ENCODE measurements at places on chromosomes 5 and 9.

DNA sequence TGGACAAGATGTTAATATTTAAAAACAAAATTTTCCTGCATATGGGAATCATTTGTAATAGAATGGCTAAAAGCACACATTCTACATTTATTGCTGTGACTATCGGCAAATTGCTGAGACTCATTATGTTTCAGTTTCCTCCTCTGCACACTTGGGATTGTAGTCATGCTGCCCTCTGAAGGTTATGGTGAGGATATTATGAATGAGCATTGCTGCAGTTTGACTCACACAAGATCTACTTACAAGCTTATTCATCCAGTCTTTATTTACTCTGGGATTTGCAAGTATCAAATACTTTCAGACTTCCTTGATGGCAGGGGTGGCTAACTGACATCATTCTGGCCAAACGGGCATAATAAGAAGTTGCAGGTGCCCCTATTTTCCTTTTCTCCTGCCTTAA is 9.5 kb upstream of the NFIL3 start:
- DNase-seq, result no peak

GRCh38 chr9:92725766-92726165 is 38.9 kb downstream of the BICD2 start:
- DNase-seq, result no peak

DNA sequence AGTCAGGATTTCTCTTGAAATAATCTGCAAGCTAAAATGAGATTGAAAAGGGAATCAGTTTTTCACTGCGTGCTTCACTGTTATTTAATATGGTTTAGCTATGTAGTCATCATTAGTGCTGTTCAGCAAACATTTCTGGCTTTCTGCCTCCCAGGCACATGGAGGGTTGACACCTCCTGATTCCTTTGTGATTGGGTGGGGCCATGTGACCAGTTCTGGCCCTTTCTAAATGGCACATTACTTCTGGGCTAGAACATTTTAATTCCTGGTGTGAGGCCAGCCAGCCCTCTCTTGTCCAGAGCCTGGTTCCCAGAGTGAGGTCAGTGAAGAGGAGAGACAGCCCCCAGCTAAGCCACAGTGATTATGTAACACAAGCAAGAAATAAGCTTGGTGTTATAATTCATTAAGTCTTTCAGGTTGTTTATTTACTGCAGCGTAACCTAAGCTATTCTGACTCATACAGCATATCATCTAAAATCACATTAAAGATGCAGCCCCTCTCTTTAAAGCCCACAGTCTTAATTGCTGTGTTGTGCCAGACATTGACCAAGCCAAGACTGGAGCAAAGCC is 17.4 kb upstream of the ARSI start:
- no peak for DNase-seq

- no peak for DNase-seq
These were observed 6.5 kb downstream of the LRRC26 start for GRCh38 chr9:137163365-137163715.

DNA sequence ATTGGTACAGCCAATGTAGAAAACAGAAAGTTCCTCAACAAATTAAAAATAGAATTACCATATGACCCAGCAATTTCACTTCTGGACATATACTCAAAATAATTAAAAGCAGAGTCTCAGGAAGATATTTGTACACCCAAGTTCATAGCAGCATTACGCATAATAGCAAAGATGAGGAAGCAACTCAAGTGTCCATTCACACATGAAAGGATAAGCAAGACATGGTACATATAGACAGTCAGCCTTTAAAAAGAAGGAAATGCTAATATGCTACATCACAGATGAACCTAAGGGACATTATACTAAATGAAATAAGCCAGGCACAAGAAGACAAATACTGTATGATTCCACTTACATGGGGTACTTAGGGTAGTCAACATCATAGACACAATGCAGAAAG is 76.7 kb downstream of the ANXA2R start:
- no peak for DNase-seq

- no peak for DNase-seq
These were observed 35.0 kb downstream of the SNCAIP start for GRCh38 chr5:122346897-122347581.

- no peak for DNase-seq
These were observed 29.4 kb upstream of the ATP6V1G1 start for GRCh38 chr9:114558027-114558675.

- no peak for DNase-seq
These were observed 559.8 kb upstream of the TYRP1 start for GRCh38 chr9:12133416-12133815.

GRCh38 chr9:103037508-103038477 is 42.7 kb downstream of the CYLC2 start:
- DNase-seq, result no peak

GRCh38 chr5:584846-585245 is 27.3 kb upstream of the CEP72 start:
- DNase-seq, result no peak

DNA sequence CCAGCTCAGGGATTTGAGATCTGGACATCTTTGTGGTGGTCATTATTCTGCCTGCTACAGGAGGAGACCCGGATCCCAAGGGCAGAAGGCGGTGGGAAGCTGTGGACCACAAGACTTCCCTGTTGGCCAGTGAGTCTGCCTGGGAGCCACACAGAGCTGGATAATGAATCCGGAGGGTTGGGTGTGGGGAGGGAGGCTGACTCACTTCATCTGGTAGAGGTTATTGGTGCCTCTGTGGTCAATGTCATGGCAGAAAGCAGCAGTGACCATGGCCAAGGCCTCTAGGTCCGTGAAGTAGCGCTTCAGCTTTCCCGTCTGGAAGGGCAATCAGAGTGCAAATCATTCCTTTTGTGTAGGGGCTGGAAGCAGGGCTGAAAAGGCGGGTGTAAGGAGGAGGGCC is 58.5 kb downstream of the PDE6A start:
- DNase-seq, result no peak

DNA sequence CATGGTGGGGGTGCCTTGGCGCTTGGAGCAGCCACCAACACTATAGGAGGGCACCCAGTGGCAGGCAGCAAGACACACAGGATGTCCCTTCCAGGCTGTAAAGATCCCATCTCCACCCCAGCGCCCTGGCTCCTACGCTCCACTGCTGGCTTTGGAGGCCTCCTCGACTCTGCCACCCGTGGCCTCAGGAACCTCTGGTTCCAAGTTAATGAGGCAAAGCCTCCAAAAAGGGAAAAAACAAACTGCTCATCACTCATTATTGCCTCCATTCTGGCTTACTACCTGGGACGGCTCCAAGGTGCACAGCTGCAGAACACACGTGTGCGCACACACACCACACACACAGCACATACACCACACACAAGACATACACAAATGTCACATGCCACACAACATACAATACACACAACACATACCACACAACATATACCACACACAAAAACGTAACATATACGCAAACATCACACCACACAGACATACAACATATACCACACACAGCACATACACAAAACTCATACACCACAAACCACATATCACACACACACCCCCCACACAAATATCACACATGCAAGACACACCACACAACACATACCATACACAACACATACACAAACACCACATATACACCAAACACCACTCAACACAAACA is 45.3 kb downstream of the ROR2 start:
- DNase-seq, result no peak

GRCh38 chr5:159342840-159343239 is 12.6 kb upstream of the IL12B start:
- DNase-seq, result no peak

DNA sequence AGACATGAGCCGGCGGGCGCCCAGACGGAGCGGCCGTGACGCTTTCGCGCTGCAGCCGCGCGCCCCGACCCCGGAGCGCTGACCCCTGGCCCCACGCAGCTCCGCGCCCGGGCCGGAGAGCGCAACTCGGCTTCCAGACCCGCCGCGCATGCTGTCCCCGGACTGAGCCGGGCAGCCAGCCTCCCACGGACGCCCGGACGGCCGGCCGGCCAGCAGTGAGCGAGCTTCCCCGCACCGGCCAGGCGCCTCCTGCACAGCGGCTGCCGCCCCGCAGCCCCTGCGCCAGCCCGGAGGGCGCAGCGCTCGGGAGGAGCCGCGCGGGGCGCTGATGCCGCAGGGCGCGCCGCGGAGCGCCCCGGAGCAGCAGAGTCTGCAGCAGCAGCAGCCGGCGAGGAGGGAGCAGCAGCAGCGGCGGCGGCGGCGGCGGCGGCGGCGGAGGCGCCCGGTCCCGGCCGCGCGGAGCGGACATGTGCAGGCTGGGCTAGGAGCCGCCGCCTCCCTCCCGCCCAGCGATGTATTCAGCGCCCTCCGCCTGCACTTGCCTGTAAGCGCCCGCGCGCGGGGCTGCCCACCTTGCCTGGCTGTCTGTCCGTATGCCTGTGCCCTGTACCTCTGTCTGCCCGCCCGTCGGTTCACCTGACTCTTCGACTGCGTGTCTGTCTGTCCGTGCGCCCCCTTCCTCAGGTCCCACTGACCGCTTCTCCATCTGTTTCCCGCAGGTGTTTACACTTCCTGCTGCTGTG is 412 bp downstream of the FGF18 start:
- no peak for DNase-seq

DNA sequence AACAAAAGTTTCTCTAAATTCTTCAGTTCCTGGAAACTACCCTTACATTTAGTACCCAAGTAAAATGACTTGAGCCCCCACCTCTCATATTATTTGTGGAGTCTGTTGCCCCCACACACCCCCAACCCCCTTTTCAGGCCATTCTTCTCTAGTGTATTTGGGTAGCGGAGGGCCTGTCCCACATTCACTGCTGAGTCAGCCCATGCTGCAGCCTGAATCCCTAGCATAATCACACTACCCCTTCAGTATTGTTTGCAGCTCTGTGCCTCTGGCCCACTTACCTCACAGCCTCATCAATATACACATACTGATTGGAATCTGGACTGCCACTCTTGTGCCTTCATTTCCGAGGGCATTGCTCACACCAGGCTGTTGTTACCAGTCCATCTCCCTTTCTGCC is 26.8 kb downstream of the RGS7BP start:
- no peak for DNase-seq

- no peak for DNase-seq
These were observed 59.7 kb downstream of the FGF18 start for GRCh38 chr5:171478946-171479775.

GRCh38 chr9:4746278-4747030 is 5.5 kb upstream of the AK3 start:
- DNase-seq, result no peak

- DNase-seq, result no peak
These were observed 977.9 kb upstream of the NUDT12 start for GRCh38 chr5:104540448-104540847.

DNA sequence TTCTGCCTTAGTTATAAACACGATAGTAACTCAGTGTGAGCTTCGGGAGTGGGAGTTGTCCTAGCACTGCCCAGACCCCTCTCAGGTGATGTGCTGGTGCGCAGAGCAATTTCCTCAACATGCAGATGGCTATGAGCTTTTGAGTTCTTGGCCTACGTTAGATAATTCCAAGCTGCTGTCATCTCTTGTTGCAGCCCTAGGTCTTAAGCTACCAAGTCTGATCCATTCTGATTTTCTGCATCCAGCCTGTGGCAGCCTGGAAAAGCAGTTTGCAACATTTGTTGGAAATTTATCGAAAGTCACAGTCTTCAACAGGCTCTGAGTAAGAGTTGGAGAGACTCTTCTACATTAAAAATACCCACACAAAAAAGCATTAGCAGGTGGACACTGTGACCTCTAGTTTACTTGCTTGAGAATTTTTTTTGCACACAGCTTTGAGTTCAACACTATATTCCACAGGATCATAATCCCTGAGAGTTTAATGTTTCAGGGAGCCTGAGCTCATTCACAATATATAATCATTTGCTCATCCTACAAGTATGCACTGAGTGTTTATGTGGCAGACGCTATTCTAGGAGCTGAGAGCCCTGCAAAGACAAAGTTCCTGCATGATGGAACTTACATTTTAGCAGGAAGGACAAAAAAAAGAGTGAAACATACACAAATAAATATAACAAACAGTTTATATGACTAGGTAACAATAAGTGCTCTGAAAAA is 91.6 kb downstream of the UBE2QL1 start:
- no peak for DNase-seq

GRCh38 chr9:68492806-68493205 is 47.9 kb downstream of the TMEM252 start:
- DNase-seq, result no peak
